ENCODE measurements at places on chromosomes 4 and X.

- DNase-seq: no peak
Observed at GRCh38 chr4:187962926-187963325, 32.6 kb upstream of the ZFP42 start.

DNA sequence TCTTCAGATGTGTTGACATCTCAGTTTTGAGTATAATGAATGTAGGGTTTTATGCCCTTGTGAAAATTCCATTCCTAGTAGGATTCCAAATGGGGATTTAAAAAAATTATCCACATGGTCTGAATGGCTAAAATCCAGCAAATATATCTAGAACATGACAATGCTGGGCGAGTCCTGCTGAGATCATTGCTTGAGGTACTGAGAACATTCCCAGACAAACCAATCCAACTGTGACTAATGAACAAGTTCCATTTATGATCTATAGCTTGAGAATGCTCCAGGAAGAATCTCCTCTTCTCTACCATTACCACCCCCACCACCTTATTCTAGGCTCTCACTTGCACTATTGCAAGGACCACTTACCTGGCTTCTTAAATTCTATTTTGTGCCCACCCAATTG lies 77.2 kb upstream of the IL1RAPL2 start:
- DNase-seq: no peak

DNA sequence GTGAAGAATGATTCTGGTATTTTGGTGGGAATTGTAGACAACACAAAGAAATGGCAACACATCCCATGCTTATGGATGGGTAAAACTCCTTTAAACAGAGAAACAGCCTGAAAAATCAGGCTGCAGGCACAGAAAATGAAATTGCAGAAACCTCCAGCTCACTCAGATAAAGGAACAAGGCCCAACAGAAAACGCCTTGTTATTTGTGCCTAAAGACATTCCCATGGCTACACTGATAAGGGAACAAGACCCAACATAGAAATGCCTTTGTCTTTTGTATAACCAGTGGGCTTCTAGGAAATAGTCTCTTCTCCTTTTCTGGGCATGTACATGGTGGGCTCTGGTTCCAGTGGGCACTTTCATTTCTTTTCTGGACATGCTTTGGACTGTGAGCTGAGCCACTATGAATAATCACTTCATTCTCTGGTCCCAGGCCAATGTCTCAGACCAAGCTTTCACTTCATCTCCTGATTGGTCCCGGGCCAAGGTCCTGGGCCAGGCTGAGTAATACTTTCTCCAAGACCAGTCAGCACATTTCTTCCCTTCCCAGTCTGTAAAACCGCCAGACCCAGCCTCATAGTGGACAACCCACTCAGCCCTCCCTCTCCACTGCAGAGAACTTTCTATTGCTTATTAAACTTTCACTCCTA lies 160.5 kb downstream of the TBX22 start:
- DNase-seq: no peak

DNA sequence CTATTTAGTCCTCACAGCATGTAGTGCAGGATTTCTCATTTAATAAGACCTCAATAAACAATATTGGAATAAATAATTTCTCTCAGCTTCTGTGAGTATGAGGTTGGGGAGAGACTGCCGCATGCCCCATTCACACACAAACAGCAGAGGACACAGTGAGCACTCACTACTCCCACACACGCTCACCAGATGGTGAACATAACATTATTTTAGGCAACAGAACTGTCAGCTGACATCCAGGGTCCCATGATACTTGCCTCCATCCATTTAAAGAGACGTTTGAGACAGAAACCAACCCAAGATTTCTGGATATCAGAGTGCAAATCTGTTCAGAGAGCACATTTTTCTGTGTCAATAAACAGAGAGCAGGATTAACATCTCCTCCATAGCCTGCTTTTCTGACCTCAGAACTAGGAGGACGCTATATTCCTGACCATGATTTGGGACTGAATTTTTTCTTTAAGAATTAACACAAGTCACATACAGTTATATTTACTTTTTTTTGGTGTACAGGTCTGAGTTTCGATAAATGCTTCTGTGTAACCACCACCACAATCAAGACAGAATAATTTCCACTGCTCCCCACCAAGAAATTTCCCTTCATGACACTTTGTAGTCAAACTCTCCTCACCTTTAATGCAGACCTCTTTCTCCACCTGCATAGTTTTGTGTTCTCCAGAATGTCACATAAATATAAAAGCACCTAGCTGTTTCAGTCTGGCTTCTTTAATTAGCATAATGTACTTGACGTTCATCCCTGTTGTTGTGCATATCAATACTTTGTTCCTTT lies 16.7 kb downstream of the GPRIN3 start:
- DNase-seq: no peak

DNA sequence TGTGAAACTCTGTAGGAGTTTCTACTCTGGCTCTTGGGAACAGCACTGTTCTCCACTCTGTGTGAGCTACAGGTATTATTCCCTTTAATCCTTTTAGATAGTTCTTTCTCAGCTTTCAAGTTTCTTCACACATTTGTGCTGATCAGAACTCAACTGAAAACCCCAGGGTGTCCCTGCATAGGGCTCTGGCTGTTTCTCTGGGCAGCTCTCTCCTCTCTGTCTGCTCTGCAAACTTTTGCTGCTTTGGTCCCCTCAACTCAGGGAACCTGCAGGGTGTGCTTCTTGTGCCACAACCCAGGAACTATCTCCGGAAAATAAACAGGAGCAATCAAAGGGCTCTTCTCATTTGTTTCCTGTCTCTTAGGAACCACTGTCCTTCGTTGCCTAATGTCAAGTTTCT lies 196.6 kb upstream of the GABRA2 start:
- no peak for DNase-seq

DNA sequence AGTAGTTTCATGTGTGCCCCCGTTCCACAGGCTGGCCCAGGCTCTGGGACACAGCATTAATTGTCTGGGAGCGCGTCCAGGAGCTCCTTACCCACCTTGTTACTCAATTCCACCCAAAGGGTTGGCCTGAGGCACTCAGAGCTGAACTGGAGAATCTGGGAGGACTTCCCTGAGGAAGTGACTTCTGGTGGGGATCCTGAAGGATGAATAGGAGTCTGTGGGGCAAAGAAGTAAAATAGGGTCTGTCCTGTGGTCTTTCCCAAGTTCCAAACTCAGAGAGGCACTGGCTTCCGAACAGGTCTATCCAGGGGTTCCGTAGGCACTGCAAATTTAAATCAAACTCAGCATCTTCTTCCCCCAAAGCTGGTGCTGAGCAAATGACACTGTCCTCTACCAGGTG lies 204.3 kb downstream of the AFAP1 start:
- no peak for DNase-seq

GRCh38 chrX:9352243-9352642 lies 112.6 kb upstream of the TBL1X start:
- DNase-seq: no peak
